ENCODE measurements at places on chromosomes 1 and 21.

GRCh38 chr1:110880708-110881374, 7.9 kb downstream of the CD53 start:
- peak; percentile 63 for DNase-seq

GRCh38 chr1:41963636-41964035, 44.9 kb upstream of the HIVEP3 start:
- DNase-seq: no peak

DNA sequence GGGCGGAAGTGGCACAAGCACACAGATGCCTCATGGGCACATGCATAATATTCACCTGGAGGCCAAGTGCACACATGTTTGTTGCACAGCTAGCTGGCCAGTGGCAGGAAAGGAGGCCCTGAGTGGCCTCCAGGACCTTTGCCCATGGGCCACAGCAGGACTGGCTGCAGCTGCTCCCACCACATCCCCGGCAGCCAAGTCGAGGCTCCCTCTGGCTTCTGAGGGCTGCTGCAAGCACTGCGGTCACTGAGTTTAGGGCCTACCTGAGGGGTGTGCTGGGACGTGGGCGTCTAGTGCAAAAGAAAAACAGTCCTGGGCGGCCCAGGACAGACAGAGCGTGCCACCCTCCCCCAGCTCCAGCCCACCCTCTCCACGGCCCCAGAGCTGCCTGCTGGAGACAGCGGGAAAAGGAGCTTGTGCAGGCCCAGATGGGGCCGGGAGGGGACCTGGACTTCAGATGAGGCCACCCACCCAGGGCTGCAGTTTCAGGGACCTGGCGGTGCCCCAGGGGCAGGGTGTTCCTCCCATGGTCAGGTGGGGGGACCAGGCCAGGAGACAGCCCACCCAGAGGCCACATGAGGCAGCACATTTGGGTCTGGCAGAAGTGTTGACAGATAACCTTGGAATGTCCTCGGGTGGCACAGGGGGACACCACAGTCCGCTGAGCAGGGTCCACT, 265.9 kb upstream of the VAMP3 start:
- DNase-seq: no peak

GRCh38 chr1:201761871-201762270, 67.1 kb upstream of the IPO9 start:
- no peak for DNase-seq

- DNase-seq: no peak
Measured at GRCh38 chr1:22915816-22916470, 56.7 kb downstream of the LACTBL1 start.

- no peak for DNase-seq
Measured at GRCh38 chr1:234768569-234769283, 158.7 kb upstream of the IRF2BP2 start.

DNA sequence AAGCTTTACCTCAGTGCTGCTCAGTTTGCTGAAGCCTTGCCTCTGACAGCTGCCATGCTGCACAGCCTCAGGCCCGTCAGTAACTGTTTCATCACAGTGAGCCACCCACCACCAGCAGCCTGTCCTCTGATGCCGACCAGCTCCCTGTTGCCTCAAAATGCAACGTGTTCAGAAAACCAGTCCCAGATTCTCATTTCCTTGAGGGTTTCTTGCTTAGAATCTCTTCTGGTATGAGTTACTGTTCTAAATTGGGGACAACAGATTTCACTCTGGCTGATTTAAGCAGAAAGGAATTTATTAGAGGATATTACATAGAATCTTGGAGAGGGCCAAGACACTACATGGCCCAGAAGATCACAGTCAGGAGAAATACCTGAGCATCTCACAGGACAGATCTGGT, 11.0 kb downstream of the UBL4B start:
- DNase-seq: no peak

GRCh38 chr1:86775395-86775794, 71.0 kb downstream of the SH3GLB1 start:
- DNase-seq: no peak

- DNase-seq: no peak
Measured at GRCh38 chr1:222530852-222531251, 17.1 kb downstream of the HHIPL2 start.

DNA sequence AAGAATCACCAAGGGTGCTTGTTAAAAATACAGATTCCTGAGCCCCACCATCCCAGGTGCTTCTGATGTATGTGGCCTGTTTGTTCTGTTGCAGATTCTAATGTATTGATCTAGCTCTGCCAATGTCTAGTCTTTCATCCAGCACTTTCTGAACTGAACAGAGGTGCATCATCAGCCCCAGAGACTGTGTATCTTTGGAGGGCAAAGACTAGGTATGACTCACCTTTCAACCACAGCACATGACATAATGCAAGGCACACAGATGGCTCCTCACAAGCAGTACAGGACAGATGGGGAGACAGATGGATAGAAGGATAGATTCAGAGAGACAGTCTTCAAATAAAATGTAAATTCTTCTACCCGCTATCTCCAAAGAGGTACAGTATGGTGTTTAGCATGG, 32.3 kb downstream of the CD58 start:
- peak; percentile 57 for DNase-seq

DNA sequence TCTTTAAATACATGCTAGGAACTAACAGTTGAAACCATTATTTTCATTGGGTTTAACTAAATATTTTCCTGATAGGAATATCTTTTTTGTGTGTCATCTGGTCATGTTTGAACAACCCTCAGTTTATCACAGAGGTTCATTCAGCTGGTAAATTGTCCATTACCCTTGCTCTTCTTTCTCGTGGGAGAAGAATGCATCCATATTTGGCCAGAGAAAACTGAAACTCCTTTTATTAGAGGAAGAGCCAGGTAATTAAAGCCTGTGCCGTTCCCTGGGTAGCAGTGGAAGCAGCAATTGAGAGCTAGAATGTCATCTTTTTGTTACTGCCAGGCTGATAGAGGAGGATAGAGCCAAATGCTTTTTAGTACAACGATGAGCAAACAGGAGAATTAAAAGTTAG, 587.2 kb upstream of the ZRANB2 start:
- DNase-seq: no peak

DNA sequence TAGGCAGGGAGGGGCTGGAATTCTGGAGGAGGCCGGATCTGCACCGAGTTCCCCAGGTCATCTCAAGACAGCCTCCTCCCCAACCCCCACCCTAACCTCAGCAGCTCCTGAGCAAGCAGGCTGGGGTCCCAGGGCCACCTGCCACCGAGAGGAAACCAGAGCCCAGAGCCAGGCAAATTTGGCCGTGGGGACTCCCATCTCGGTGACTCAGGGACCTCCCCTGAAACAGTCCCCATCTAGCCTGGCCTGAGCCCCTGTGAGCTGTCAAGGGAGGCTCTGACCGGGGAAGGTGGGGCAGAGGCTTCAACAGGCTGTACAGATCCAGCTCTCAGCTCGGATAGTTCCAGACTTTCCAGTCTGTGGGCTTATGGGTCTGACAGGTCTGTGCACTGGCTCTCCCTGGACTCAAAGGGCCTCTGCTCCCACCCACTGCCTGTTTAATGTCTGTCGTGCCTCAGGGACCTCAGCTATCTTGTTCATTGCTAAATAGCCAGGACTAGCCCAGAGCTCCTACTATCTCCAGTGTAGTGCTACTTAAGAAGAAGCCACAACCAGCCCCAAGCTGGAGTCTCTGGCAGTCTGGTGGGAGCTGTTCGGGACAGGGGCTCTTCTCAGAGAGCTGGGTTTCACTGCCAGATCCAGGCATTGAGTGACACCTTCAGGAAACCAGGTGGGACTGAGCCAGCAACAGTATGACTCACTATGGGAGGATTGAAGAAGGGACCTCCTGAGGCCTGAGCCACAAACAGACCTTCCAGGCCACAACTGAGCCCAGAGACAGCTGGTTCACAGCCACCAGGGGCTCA, 25.6 kb downstream of the MATN1 start:
- no peak for DNase-seq

- DNase-seq: peak; percentile 17
Measured at GRCh38 chr1:50279622-50280330, 143.5 kb downstream of the DMRTA2 start.

GRCh38 chr1:18907917-18908845, 5.8 kb upstream of the ALDH4A1 start:
- no peak for DNase-seq

- no peak for DNase-seq
Measured at GRCh38 chr1:12480041-12480440, 138.0 kb downstream of the DHRS3 start.

Measured in activated CD4-positive, alpha-beta memory T cell treated with anti-CD3 and anti-CD28 coated beads, Interleukin-2, amount 10 ng/mL, durations not matched to agents 7 days and 5 days (primary cell).